ENCODE measurements at places on chromosomes 11 and 22.

DNA sequence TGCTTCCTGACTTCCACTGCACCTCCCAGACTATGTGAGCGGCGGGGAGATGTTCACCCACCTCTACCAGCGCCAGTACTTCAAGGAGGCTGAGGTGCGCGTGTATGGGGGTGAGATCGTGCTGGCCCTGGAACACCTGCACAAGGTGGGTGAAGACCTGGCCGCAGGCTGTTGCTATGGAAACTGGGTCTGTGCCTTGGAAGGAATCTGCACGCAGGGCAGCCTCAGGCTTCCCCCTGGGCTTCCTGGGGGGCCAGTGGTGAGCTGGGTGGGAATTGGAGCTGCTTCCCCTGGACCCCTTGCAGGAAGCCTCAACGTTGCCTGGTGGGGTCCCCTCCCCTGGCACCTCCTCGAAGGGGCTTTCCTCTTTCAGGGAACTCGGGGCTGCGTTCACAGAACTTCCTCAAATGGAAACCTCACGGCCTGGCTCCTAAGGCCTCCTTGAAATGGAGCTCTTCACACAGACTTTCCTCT is 1.5 kb downstream of the RPS6KA4 start:
- no peak for DNase-seq

DNA sequence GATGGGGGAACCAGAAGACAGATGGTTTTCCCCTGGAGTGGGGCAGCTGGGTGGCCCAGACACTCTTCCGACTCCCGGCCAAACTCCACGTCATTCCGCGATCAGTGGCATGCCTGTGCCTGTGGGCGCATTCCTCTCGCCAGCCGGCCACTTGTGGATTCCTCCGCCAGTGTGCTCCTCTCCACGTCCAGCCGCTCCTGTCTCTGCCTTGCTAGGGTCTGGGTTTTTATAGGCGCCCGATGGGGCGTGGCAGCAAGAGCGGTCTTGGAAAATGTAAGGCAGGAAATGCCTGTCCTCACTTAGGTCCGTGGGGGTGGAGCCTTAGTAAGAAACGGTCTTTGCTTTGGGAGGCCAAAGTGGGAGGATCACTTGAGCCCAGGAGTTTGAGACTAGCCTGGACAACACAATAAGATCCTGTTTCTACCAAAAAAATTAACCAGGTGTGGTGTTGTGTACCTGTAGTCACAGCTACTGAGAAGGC is 81.6 kb upstream of the SEPTIN5 start:
- no peak for DNase-seq

- no peak for DNase-seq
Observed at GRCh38 chr11:23425381-23425780, 565.1 kb upstream of the CCDC179 start.

DNA sequence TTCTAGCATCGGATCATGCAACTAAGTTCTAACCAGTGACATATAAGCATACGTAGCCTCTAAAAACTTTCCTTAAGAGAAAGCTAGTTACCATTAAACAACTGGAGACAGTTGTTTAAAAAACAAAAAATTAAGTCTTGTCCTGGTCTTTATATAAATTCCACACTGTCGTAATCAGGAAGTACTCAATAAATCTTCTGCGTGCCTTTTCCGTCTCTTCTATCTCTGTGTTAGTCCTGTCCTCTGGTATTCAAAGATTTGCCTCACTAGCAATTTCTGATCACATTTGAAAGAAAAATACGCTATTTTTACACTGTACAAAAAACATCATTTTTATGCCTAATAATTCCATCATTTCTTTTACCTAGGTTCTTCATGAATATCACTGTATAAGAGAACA is 10.0 kb upstream of the SLC25A17 start:
- no peak for DNase-seq

GRCh38 chr11:62444236-62444833 is 25.5 kb downstream of the SCGB1A1 start:
- no peak for DNase-seq

GRCh38 chr22:25110846-25111578 is 88.6 kb upstream of the CRYBB3 start:
- DNase-seq: peak; percentile 80

GRCh38 chr22:26464312-26464711 is 19.3 kb downstream of the HPS4 start:
- no peak for DNase-seq

GRCh38 chr11:10526974-10527918 is 13.7 kb downstream of the RNF141 start:
- no peak for DNase-seq
